ENCODE measurements at places on chromosomes 2 and 18.

- DNase-seq, result no peak
Measured at GRCh38 chr18:55778788-55779690, 191.0 kb upstream of the TCF4 start.

DNA sequence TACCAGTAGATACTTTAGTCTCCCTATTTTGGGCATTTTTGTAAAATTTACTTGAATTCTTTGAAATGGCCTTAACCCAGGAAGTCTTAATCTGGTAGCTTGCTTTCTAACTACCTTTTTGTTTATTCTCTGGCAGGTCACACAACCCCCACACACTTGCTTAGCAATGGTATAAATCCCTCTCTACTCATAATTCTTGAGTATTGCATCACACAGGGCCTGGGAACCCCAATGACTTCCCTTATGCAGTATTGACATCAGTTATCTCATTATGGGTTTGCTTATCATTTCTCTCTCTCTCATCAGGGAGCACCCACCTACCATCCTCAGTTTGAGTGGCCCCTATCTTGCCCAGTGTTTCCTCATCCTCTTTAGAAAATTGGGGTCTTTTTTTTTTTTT lies 207.1 kb downstream of the KCNS3 start:
- DNase-seq, result no peak

DNA sequence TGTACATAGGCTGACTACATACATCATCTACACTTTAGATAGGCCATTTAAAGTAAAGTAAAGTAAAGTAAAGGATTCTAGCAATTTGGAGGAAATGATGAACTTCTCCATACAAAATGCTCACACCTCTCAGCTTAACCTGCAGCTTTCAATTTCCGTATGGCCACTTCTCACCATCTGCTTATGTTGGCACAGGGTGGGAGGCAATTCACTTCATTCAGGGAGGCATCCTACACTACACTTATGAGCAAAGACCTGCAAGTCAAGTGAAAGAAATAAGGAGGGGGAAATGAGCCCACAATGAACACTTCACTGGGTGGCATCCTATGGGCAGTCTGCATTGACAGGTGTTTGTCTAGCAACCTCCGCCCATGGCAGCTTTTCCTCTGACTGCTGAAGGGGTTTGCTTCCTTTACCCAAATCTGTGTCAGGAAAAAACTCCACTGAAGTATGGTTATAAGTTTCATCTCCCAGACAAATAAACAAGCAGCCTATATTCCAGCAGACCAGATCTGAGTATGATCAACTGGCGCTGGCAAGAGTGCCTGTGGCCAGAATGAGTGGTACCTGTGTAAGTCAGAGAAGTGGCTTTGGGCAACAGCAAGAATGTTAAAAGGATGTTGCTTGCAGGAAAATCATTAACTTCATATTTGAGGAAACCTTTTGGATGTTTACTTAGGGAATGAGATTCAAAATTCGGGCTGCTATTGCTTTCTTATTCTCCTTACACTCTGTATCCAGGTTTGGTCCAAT lies 449.1 kb downstream of the TGIF1 start:
- no peak for DNase-seq

GRCh38 chr18:8828300-8828699 lies 122.9 kb downstream of the MTCL1 start:
- no peak for DNase-seq

DNA sequence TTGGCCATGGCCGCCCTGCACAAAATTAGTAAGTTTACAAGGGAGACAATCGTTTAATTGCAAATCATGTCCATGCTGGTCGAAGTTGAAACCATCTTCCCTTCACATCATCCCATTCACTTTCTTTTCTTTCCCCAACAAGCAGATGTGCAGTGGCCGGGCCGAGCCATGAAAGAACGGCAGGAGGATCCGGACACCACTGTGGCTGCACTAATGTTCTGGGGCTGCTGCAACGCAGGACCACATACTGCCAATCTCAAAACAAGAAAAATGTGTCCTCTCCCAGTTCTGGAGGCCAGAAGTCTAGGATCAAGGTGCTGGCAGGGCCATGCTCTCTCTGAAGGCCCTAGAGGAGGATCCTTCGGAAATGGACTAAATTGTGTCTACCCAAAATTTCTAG lies 227.4 kb upstream of the MYT1L start:
- no peak for DNase-seq

DNA sequence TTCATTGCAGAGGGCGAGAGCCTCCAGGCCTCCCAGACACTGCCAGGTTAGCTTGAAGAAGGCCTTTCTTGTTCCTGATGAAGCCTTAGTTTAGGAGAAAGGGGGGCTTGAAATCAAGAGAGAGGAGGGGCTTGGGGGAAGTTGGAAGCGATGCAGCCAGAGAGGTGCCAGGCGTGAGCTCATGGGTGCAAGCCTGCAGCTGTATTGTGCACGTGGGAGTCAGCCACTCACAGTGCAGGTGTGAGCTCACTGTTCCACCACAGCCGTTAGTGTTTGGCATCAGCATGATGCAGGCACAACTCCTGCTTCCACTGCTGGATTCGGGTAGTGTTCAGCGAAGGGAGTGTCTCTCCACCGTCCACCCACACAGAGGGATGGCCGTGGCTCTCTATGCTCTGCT lies 68.4 kb upstream of the ALPP start:
- no peak for DNase-seq

DNA sequence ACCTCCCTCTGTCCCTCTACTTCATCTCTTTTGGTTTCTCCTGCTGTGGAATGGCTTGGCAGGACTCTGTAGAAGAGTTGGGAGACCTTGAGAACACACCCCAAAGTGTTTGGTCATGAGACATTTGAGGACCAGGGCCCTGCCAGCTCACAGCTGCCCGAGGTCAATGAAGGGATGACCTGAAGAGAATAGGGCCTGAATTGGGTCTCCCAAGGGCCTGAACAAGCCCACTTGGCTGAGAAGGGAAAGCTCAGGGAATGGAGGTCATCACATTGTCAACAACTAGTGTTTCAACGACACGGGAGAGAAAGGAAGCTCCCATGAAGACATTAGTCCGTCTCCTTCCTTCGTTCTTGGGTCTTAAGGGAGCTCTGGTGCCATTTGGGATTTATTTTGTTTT lies 52.8 kb downstream of the TTC32 start:
- DNase-seq, result no peak

- peak; percentile 43 for DNase-seq
Measured at GRCh38 chr18:12236934-12237832, 17.0 kb upstream of the CIDEA start.

GRCh38 chr2:199462347-199462955 lies 4.7 kb upstream of the SATB2 start:
- no peak for DNase-seq

DNA sequence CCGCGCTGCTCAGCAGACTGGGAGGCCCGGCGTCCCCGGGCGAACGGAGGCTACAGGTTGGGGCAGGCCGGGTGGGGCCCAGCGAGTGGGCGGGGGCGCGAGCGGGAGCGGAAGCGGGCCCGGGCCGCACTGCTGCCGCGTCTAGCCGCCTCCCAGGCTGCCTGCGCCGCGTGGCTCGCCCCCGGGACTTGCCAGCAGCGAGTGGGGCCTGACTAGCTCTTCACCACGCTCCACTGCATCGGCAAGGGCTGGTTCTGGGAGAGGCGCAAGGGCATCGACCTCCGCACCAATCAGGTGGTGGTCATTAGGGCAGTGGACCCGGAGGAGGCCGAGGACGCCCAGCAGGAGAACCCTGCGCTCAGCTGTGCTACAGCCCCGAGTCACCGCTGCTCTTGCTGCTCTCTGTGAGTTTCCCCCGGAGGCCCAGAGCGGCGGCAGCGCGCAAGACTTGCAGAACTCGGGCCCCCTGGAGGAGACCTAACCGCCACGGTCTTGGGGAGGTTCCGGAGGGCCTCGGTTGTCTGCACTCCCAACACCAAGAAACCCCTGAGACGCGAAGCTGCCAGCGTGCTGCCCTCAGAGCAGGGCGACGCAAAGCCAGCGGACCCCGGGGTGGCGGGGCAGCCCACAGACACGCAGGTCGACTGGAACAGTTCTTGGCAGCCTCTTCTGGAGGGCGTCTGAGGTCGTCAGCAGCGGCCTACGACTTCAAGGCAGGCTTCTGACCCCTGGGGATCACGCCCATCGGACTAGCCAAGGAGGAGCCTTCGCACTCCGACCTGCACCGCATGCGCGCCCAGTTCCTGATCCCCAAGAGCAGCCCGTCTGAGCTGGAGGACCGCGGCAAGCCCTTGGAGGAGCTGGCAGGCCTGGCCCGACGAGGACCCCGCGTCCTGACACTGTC lies 27.2 kb upstream of the PTPN2 start:
- peak; percentile 31 for DNase-seq

DNA sequence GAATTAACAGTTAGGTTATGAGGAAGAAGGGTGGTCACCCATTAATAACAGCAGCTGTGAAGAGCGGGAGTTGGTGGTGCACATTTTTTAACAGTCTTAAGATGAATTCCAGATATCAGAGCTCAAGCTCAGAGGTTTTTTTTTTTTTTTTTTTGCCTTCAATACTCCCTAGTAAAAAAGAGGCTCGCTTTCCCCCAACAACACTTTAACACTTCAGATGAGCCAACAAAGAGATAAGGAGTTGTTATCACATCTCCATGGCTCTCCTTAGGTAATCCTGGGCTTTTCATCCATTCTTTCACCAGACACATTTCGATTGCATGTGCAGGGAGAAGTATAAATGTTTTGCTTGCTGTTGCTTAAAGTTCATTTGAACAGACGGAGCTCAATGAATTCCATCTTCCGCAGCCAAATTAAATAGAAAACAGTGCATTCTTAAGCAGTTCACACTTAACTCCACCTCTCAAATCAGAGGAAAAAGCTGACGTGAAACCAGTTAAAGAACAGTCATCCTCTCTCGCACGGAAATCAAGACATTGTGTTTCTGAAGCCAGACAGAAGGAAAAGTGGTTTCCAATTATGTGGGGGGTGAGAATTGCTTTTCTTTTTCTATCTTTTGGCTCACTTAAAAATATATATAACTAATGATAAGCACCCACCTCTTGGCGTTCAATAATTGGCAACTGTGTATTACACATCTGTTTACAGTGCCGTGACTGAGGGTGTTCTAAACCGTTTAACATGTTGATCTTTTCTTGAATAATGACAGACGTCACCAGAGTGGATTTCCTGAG lies 118.2 kb downstream of the ZNF521 start:
- peak; percentile 65 for DNase-seq

All from astrocyte of the spinal cord (primary cell).